T-helper 1 cell (primary cell): ENCODE measurements at places on chromosomes 2 and 18.

DNA sequence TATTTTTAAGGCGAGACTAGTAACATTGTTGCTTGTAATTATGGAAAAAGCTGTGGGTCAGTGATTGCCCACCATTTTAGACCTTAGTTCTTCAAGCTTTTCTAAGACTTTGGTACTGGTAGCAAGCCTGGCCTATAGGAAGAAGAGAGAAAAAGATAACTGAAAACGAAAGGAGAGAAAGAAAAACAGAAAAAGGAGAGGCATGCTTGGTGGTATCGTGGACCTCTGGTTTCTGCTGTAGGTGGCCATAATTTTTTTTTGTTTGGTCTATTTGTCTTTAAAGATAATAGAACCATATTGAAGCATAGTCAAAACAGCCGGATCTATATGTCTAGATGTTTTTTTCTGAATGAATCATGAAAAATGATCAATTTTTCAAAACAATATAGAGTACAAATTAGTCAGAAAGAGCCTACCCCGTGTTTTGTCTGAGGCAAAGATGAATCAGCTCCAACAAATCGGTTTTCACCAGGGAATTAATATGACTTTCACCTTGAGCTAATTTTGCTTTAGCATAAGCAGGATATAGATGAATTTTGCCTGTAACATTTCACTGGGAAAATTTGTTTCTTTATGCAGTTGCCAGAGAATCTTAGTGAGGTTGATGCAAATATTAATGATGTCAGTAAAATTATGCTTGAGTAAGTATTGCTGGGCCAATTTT is 45.7 kb downstream of the CCDC85A start:
- no peak for DNase-seq

GRCh38 chr18:70293166-70293565 is 4.3 kb downstream of the SOCS6 start:
- no peak for DNase-seq

DNA sequence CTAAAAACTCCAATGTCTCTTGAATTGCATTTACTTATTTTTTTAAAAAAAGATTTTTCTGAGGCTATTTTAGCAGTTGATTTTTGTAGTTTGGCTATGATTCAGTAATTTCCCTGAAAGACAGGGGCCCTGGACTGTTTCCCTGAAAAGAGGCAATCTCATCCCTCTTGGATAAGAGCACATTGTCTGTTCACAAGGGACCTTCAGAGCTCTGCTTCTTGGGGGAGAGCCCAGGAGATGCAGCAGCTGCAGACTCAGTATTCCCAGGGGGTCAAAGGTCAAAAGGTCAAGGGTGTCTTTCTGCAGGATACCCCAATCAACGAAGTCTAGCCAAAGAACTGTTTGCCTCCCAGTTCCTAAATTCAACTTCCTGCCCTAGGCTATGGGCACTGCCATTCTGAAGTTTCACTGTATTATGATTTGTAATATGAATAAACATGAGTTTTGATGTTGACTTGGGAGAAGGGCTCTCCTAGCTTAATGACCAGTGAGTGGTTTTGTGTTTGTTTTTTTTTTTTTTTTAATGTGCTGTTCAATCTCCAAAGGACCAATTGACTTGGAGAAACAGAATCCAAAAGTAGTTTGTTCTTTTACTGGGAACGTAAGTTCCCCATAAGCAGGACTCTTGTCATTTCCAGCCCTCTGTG is 157.0 kb upstream of the SERPINE2 start:
- DNase-seq = no peak

GRCh38 chr2:37361216-37361815 is 16.9 kb downstream of the QPCT start:
- no peak for DNase-seq

GRCh38 chr2:234705108-234705507 is 208.2 kb upstream of the ARL4C start:
- no peak for DNase-seq

DNA sequence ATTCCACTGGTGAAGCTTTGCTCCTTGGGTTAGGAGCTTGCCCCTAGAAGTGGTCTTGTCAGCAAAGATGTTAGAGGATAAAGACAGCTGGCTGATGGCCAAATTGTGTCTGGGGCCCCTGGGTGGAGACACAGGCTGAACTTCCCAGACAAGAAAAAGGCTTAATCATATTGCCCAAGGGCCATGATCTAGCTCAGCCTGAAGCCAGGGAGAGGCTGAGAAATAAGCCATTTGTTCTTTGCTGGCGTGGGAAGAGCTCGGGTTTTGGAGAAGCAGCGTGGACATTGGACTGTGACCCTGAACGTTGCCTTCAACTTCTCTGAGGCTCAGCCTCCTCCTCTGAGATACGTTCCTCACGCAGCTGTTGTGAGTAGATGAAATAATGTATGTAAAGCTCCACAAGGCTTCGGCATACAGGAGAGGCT is 153.0 kb downstream of the ZFP36L2 start:
- DNase-seq = no peak

GRCh38 chr2:54416166-54416813 is 39.8 kb upstream of the SPTBN1 start:
- DNase-seq = no peak

DNA sequence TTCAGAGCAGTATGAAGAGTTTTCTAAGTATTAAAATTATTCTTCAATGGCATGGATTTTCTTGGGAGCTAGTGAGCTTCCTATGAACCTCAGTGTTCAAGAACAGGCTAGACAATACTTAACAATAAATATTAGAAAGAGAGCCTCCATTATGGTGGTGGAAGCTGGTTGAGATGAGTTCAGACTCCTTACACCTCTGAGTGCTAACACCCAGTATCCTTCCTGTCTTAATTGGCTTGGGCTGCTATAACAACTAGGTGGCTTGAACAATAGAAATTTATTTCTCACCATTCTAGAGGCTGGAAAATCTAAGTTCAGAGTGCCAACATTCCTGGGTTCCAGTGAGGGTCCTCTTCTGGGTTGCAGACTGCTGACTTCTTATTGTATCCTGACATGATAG is 369.4 kb upstream of the HNRNPA3 start:
- DNase-seq = no peak

GRCh38 chr2:147759536-147759935 is 85.3 kb upstream of the ACVR2A start:
- DNase-seq = no peak

- no peak for DNase-seq
Measured at GRCh38 chr2:39780825-39781600, 2.0 kb upstream of the THUMPD2 start.

- no peak for DNase-seq
Measured at GRCh38 chr2:151729415-151729811, 4.9 kb downstream of the NEB start.

DNA sequence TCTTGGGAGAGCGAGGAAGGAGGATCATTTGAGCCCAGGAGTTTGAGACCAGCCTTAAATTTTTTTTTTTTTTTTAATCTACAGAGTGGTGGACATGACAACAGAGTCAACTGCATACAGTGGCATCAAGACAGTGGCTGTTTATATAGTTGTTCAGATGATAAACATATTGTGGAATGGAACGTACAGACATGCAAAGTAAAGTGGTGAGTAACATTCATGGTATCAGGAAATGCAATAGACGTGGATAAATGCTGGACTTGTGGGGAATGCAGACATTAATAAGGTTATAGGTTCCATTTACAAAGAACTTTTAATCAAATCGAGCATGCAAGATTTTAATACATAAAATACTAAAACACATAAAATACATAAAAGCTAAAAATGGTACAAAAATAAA is 11.9 kb downstream of the WDR43 start:
- no peak for DNase-seq

- DNase-seq = no peak
Measured at GRCh38 chr2:84755096-84755495, 125.8 kb downstream of the TRABD2A start.

DNA sequence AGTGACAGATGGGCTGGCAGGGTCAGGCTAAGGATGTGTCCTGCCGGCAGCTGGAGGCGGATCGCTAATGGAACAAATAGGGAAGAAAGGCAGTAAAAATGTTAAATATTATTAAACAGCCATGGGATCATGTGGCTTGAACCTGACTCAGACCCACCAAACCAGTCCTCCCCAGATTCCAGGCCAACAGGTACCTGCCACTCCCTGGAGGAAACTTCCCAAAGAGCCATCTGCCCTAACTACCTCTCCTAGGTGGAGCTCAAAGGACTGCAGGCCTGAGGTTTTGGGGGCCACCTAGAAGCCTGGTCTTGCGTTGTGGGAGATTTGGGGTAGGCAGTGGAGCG is 34.3 kb downstream of the CIB4 start:
- no peak for DNase-seq

DNA sequence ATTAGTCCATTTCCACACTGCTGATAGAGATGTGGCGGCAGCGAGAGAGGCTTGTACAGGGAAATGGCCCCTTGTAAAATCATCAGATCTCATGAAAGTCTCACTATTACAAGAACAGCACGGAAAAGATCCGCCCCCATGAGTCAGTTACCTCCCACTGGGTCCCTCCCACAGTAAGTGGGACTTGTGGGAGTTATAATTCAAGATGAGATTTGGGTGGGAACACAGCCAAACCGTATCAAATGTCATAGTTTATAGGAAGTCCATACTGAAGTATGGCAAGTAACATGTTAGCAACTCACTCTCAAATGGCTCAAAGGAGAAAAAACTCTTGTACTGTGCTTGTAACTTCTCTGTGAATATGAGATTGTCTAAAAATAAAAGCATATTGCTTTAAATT is 56.1 kb downstream of the FARP2 start:
- DNase-seq = no peak

DNA sequence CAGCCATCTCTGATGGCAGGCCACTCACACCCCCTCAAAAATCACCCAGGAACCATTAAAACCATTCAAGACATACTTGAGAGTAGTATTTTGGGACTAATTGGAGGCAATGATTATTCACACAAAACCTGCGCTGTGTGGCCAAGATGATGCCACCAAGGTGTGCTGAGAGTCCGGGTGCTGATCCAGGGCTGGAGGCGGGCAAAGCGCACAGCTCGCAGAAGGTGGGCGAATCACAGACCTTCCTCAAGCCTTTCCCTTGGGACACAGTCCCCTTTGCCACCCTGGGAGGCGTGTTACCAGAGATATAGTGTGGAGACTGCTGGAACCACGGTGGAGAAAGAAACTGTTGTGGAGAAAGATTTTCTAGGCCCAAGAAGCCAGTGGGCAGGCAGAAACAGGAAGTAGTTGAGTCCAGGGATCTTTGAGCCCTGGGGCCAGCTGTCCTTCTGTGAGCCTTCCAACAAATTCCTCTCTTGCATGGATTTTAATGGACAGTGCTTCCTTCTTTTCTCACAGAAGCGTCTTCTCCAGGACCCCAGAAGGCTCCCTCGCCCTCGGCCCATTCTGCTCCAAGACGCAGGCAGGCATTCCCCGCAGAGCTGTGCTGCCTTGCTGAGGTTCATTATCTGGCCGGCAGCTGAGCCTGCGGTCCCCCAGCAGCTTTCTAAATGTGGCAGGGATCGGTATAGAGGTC is 8.0 kb downstream of the COPS9 start:
- DNase-seq = no peak

DNA sequence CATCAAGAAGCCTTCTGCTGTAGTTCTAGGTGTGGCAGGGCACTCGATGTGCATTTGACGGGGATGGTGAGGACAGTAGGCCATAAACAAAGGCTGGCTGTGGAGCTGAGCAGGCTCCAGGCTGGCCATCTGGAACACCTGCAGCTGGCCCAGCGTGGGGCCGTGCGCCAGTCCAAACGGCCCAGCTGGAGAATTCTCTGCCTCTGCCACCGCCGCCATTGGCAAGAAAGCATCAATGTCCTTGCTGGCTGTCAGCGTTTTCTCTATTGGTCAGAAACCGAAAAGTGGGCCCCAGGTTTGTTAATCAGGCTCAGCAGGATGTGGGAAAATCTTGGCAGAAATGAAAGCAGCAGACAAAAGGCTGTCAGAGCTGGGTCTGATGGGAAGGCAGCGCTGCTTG is 24.0 kb upstream of the CTIF start:
- DNase-seq = no peak
